Stimulated activated CD8-positive, alpha-beta memory T cell treated with anti-CD3 and anti-CD28 coated beads, Interleukin-15, amount 100 ng/mL, for 4 hours (primary cell): ENCODE measurements at places on chromosomes 12 and 14.

DNA sequence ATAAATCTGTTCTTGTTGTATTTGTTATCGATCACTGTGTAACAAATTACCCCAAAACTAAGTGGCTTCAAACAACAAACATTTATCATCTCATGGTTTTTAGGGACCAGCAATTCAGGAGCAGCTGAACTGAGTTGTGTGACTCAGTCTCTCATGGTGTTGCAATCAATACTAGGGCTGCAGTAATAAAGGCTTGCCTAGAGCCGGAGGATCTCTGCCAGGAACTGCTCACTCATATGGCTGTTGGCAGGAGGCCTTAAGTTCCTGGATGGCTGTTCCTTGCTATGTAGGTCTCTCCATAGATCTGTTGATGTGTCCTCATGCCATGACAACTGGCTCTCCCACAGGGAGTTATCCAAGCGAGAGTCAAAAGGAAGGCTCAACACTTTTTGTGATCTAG lies 3.8 kb upstream of the PSMC6 start:
- no peak for DNase-seq

GRCh38 chr14:94239406-94239805 lies 53.7 kb downstream of the SERPINA10 start:
- DNase-seq = no peak

GRCh38 chr12:110932046-110932445 lies 11.7 kb upstream of the MYL2 start:
- DNase-seq = no peak

GRCh38 chr14:76465664-76466063 lies 89.7 kb downstream of the ESRRB start:
- no peak for DNase-seq

- DNase-seq = no peak
These were observed 24.0 kb downstream of the SYT1 start for GRCh38 chr12:78888568-78888967.

- no peak for DNase-seq
These were observed 5.3 kb upstream of the CDCA4 start for GRCh38 chr14:105026033-105026785.

DNA sequence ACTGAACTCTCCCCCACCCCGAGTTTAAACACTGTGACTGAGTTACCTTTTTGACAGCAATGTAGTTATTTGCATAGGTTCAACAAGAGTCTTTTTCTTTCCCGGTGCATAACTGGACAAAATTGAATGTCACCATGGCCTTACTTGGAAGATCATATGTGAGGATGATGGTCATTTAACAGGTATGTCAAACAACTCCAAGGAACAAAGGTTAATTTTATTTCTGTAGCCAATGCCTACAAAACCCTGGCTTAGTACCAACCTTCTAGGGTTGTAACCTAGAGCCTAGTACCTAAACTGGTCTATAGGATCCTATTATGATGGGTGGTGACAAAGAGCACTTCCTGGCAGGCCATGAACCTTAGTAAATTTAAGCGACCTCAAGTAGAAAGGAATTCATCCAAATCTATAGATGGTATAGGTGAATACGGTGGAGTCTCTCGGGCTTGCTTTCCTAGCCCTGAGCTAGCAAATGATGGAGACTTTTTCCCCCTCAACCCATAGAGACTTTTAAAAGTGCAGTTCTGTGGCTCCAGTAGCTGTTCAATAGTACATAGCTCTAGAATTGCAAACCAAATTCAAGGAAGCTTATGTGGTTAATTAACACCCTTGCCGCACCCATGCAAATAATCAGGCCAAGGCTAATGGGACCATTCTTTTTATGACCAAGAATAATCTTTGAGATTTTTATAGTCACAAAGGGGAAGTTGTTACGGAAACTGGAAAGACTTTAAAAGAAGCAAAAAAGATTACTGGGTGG lies 89.0 kb downstream of the SLC38A1 start:
- DNase-seq = no peak

- no peak for DNase-seq
These were observed 27.9 kb downstream of the HNRNPC start for GRCh38 chr14:21241218-21241819.

- no peak for DNase-seq
These were observed 34.2 kb downstream of the PPM1H start for GRCh38 chr12:62900686-62901272.
